ENCODE measurements at places on chromosomes 7 and 10. TPM values are rescaled to one million over a fixed set of nuclear protein-coding genes. Genes with fewer than 3 reads are reported as not detected.

DNA sequence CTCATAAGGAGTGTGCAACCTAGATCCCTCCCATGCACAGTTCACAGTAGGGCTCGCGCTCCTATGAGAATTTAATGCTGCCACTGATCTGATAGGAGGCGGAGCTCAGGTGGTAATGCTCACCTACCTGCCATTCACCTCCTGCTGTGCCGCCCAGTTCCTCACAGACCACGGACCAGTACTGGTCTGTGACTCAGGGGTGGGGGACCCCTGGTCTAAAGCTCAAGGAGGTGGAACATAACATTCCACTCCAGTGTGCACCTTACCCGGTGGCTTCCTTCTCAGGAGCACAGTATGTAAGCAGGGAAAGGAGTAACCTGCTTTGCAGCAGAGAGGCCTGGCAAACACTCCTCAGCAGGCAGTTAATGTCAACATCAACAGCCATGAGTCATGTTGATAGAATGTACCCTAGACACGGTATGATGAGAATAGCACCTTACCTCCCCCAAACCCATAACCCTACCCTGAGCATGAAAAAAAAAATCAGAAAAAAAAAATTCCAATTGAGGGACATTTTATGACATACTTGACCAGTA is 273.5 kb downstream of the FGFR2 start:
- DNase-seq: no peak

The ZNF32 gene
- total RNA-seq: 47.1 TPM

GRCh38 chr10:18527687-18528086 is 123.7 kb downstream of the NSUN6 start:
- DNase-seq: no peak

The EPDR1 gene
- total RNA-seq: 36.7 TPM

The KCNMA1 gene
- 2.5 TPM for total RNA-seq

DNA sequence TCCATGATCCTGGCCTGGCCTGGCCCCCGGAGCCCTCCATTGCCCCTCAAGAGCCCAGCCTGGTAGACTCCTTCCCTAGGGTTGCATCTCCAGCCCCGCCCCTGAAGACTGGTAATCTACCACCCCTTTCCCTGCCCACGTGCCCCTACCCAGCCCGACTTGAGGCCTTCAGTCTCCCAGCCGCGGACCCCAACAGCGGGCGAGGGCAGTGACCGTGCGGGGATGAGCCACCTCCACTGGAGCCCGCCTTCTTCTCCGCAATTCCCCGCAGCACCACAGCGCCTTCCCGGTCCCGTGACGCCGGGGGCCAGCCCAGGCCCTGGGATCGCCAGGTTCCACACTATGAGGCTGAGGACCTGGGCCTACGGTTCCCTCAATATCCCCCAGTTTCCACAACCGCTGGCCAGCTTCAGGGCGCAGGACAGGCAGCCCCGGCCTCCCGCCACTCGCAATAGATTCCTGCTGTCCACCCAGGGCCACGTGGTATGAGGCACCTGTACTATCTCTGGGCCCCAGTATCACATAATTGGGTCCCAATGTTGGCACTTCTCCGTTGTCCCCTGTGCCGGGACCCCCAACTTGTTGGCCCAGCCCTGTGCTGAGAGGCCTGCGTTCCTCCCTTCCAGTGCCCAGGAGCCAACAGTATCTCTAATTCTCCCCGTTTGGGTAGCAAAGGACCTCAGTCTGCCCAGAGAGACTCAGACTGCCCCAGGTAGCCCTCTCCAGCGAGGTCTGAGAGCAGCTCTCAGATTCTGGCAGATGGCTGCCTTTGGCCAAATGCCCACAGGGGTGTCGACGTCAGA is 1.1 kb upstream of the GPRIN2 start:
- peak; percentile 28 for DNase-seq

- no peak for DNase-seq
Measured at GRCh38 chr7:16210171-16210570, 211.2 kb downstream of the CRPPA start.

- no peak for DNase-seq
Measured at GRCh38 chr7:149635561-149636329, 137.6 kb downstream of the ZNF467 start.

- DNase-seq: no peak
Measured at GRCh38 chr10:283916-284356, 148.7 kb downstream of the ZMYND11 start.

- no peak for DNase-seq
Measured at GRCh38 chr7:106768324-106768751, 96.7 kb upstream of the PIK3CG start.

DNA sequence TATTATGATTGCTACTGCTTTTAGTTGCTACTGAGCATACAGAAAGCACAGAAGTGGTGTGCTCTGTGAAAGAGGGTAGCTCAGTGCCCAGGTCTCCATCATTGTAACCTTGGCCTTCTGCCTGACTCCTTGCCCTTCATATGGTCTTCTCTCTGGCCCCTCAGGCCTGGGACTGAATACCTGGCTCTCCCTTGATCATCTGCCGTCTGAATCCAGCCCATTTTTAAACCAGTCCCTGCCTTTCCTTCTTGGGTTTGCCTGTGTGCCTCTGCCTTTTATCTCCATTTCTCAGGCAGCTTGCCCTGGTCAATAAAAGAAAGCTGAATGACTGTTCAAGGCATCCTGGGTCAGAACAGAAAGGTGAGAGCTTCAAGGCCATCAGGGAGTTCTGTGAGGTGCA is 109.1 kb upstream of the ZNF438 start:
- no peak for DNase-seq

- DNase-seq: no peak
Measured at GRCh38 chr10:88409236-88409635, 173.9 kb downstream of the RNLS start.

The PHF14 gene
- total RNA-seq: 16.4 TPM

GRCh38 chr10:48774416-48775205 is 89.9 kb downstream of the WDFY4 start:
- no peak for DNase-seq

GRCh38 chr10:46028584-46029460 is 1.6 kb downstream of the NCOA4 start:
- no peak for DNase-seq

DNA sequence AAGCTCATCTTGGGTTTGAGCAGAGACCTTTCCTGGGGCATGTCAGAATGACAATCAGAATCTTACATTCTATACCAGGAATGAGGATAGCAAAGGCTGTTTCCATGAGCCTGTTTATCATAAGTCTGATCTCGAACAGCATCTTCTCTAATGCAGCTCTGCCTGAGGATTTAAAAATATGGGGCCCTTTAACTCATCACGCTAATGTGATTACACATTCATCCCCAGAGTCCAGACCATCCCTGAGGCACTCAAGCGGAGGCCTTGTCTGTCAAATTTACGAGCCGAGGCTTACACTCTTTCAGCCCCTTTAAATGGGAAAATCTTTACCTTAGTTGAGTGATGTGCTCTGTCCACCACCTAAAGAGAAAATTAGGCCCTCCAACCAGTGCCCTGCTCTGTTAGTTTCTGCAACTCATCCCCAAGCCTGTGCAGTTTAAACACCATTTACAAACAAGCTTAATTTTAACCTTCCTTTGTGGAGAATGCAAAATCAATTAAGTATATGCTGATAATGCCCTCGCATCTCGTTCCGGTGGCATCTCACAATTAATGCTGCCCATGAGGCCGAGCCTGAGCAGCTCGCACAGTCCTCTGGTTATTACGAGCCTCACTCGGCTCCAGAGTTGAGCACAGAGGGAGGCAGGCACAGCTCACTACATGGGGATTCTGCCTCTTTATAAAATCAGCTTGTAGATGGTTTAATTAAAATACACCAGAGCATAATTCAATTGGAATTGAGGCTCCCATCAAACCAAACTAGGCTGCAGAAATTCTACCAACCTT is 16.0 kb downstream of the CHST15 start:
- DNase-seq: no peak

The CHCHD1 gene
- total RNA-seq: 29.2 TPM

The CREB5 gene
- 4.5 TPM for total RNA-seq

GRCh38 chr10:76191336-76191735 is 759.9 kb downstream of the LRMDA start:
- DNase-seq: no peak

- DNase-seq: no peak
Measured at GRCh38 chr7:22435720-22436119, 64.3 kb downstream of the STEAP1B start.
